Liver (tissue), 10 donors: ENCODE measurements at places on chromosomes 3 and 15.

- no peak overlapping the region for H3K27ac ChIP-seq
- no peaks in the 10 kb centered on the region for H3K27me3 ChIP-seq
- H3K36me3 ChIP-seq, result no peaks in the 10 kb centered on the region
- H3K4me3 ChIP-seq, result no peak overlapping the region
Measured at GRCh38 chr15:39250460-39251186, 330.3 kb upstream of the THBS1 start.

- H3K36me3 ChIP-seq, result no peaks in the 10 kb centered on the region
- no peak overlapping the region for H3K4me3 ChIP-seq
- H3K4me1 ChIP-seq, result no peaks in the 10 kb centered on the region
Measured at GRCh38 chr15:77966540-77967234, 110.8 kb downstream of the TBC1D2B start.

DNA sequence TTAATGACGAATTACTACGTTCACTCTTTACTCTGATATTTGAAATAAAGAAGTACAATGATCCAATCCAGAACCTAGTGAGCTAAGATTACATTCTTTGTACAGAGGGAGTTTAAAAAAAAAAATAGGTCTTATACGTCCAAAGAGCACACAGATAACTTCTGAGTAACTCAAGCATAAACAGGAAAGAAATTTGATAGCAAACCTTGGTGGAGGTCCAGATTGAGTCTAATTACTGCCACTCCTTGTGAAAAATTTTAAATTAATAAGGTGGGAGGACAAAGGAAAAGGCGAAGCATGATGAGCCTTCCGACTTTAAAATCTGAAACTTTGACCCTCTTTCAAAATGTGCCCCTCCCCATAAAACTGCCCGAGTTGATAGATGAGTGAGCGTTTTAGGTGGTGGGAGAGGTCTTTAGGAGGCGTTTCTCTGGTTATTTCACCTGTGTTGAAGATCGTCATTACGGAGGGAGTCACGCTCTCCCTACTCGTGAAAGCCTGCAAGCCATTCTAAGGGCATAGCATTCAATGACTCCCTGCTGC is 127.0 kb upstream of the ROBO2 start:
- no peaks in the 10 kb centered on the region for H3K27me3 ChIP-seq
- DNase-seq, result no peak
- H3K27ac ChIP-seq, result no peak overlapping the region
- no peaks in the 10 kb centered on the region for H3K4me1 ChIP-seq
- H3K36me3 ChIP-seq, result no peaks in the 10 kb centered on the region

GRCh38 chr3:105811518-105812193 is 57.2 kb downstream of the CBLB start:
- H3K27me3 ChIP-seq, result no peaks in the 10 kb centered on the region
- no peak overlapping the region for H3K27ac ChIP-seq
- no peak for DNase-seq

GRCh38 chr3:187968883-187969580 is 184.9 kb upstream of the LPP start:
- H3K27ac ChIP-seq, result peak overlapping the region; percentile 26
- no peaks in the 10 kb centered on the region for H3K36me3 ChIP-seq
- H3K4me1 ChIP-seq, result no peaks in the 10 kb centered on the region

DNA sequence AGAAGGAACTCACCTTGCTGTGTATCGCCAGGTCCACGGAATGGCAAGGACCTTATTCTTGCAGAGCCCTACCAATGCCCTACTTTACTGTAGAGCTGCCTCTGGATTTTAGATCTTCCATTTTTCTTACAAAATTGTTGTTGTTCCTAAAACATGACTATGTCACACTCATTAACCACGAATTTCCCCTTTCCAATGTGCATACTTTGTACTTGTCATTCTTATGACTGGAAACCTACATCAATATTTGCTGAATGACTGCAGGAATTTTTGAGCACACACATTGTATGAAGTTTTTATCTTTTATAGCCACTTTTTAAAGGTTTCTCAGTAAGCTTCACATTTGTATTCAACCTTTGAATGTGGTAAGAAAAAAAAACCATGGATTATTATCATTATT is 35.9 kb upstream of the CMSS1 start:
- no peak for DNase-seq
- H3K4me3 ChIP-seq, result no peak overlapping the region
- no peaks in the 10 kb centered on the region for H3K27me3 ChIP-seq

GRCh38 chr3:99128235-99128634 is 226.7 kb upstream of the DCBLD2 start:
- no peak for DNase-seq
- H3K27me3 ChIP-seq, result no peaks in the 10 kb centered on the region
- no peaks in the 10 kb centered on the region for H3K36me3 ChIP-seq
- H3K4me3 ChIP-seq, result no peak overlapping the region
- no peaks in the 10 kb centered on the region for H3K4me1 ChIP-seq

GRCh38 chr3:108227131-108227530 is 4.9 kb upstream of the IFT57 start:
- H3K4me1 ChIP-seq, result peaks cover 5% of the 10 kb centered on the region
- H3K4me3 ChIP-seq, result no peak overlapping the region
- H3K36me3 ChIP-seq, result no peaks in the 10 kb centered on the region
- no peaks in the 10 kb centered on the region for H3K27me3 ChIP-seq

DNA sequence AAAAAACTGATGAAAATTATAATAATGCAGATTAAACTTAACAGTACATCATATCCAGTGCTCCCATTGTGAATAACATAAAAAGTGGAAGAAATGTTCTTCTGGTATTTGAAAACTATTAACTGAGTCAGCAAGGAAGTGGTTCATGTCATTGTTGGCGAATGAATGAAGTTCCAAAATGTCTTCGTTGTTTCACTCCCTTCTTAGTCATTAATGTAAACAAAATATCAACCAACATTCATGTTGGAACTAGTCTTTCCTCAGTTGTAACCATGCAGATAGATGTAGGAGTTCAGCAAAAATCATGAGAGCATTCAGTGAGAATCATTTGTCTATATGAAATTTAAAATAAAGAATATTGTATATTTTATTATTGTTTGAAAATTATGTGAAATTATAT is 44.1 kb upstream of the ICE2 start:
- no peaks in the 10 kb centered on the region for H3K27me3 ChIP-seq
- no peak overlapping the region for H3K27ac ChIP-seq
- peaks cover 16% of the 10 kb centered on the region for H3K4me1 ChIP-seq
- H3K4me3 ChIP-seq, result no peak overlapping the region

DNA sequence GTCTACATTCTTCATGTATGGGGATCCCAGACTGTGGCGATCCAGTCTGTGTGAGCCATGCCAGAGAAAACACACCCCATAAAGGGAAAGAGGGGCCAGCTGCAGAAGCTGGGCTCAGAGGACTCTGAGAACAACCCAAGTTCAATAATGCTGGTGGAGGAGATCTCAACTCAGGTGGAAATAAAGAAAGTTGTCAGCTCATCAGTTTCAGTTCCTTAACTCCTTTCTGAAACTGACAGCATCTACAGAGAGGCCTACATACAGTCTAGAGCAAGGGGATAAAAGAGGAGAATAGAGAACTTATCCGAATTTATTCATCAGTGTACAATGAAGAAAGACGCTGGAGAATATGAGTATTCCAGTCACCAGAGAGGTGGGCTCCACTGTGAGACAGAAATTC is 77.0 kb downstream of the NTRK3 start:
- DNase-seq, result no peak
- H3K27ac ChIP-seq, result no peak overlapping the region
- H3K36me3 ChIP-seq, result no peaks in the 10 kb centered on the region
- no peak overlapping the region for H3K4me3 ChIP-seq
- no peaks in the 10 kb centered on the region for H3K27me3 ChIP-seq

- DNase-seq, result no peak
- no peaks in the 10 kb centered on the region for H3K27me3 ChIP-seq
- H3K36me3 ChIP-seq, result no peaks in the 10 kb centered on the region
- H3K4me3 ChIP-seq, result no peak overlapping the region
Measured at GRCh38 chr3:59998058-59998457, 948.2 kb upstream of the CFAP20DC start.

DNA sequence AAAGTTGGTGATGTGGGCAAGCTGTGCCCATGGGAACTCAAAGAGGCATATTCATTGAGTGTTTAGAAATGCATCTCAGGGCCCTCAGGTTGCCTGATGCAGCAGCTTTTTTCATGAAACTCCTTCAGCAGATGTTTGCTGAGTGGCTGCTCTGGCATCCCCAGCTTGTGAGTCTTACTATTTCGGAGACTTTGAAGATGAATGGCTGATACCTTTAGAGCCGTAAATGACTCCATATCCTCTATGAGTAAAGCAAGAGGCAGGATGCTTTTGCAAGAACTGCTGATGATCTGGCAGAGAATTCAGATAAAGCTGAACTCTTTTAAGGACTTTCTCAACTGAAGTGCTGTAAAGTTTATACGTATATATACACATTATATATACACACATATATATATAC is 384.3 kb downstream of the CACNA2D3 start:
- H3K27ac ChIP-seq, result no peak overlapping the region
- DNase-seq, result no peak
- no peaks in the 10 kb centered on the region for H3K36me3 ChIP-seq

DNA sequence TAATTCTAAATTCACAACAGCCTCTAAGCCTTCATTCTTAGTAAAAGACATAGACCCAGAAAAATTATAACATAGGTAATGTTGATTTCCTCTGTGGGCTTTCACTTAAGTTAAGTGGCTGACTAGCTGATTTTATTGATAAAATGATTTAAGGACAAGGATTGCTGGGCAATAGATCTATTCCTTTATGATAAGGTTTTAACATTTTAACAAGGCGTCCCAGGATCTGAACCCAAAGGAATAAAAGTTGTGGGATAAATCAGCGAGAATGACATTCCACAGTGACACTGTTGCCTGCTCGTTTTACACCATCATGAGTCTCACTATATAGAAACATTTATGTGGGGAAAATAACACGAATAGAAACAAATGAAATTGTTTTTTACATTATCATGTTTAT is 1151.0 kb downstream of the ZPLD1 start:
- no peak for DNase-seq
- H3K4me1 ChIP-seq, result no peaks in the 10 kb centered on the region
- no peak overlapping the region for H3K4me3 ChIP-seq
- H3K27me3 ChIP-seq, result no peaks in the 10 kb centered on the region
- no peak overlapping the region for H3K27ac ChIP-seq

DNA sequence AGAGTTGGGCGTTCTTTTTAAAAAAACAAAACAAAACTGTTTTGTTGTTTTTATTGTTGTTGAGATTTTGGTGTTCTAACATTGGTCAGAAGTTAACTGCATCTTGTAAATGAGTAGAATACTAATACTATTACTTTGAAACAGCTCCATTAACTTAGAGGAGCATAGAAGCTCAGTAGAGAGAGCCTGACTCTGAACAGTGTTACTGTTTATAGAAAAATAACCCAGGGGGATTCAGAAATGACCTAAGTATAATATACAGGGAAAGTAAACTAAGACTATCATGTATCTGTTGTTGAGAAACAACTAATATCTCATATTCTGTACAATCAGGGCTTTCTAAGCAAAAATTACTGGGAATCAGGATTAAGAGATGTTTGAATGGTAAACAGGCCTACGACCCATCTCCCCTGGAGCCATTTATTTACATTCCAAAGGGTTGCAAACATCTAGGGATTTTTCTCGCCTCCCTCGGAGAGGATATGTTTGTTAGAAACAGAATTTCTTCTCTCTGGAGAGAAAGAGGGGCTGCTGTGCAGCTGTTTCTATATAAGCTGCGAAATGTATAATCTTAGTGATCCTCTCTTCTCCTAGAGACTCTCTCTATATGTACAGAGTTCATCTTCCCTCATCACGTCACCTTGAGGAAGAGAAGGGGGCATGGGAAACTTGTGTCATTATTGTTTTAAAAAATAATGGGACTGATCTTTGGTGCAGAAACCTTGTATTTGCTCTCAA is 827.5 kb upstream of the DPPA4 start:
- DNase-seq, result no peak
- H3K4me3 ChIP-seq, result no peak overlapping the region
- no peaks in the 10 kb centered on the region for H3K36me3 ChIP-seq
- H3K27ac ChIP-seq, result no peak overlapping the region
- H3K27me3 ChIP-seq, result no peaks in the 10 kb centered on the region
- no peaks in the 10 kb centered on the region for H3K4me1 ChIP-seq

- no peak overlapping the region for H3K4me3 ChIP-seq
- H3K27me3 ChIP-seq, result no peaks in the 10 kb centered on the region
- H3K27ac ChIP-seq, result no peak overlapping the region
- H3K36me3 ChIP-seq, result peaks cover 14% of the 10 kb centered on the region
- no peak for DNase-seq
Measured at GRCh38 chr15:29773000-29773399, 49.3 kb downstream of the TJP1 start.

GRCh38 chr15:33533197-33533596 is 222.4 kb downstream of the RYR3 start:
- H3K27me3 ChIP-seq, result no peaks in the 10 kb centered on the region
- no peaks in the 10 kb centered on the region for H3K4me1 ChIP-seq
- DNase-seq, result no peak
- no peak overlapping the region for H3K4me3 ChIP-seq
- H3K36me3 ChIP-seq, result no peaks in the 10 kb centered on the region
